ENCODE measurements at places on chromosomes 16 and 17.

- no peak for DNase-seq
Observed at GRCh38 chr16:58499092-58499511, 841 bp upstream of the NDRG4 start.

GRCh38 chr17:17077861-17078732, 35.8 kb downstream of the MPRIP start:
- DNase-seq = no peak

- DNase-seq = no peak
Observed at GRCh38 chr16:54526087-54526486, 239.5 kb upstream of the IRX3 start.

- DNase-seq = no peak
Observed at GRCh38 chr16:84050316-84050715, 7.7 kb upstream of the SLC38A8 start.

DNA sequence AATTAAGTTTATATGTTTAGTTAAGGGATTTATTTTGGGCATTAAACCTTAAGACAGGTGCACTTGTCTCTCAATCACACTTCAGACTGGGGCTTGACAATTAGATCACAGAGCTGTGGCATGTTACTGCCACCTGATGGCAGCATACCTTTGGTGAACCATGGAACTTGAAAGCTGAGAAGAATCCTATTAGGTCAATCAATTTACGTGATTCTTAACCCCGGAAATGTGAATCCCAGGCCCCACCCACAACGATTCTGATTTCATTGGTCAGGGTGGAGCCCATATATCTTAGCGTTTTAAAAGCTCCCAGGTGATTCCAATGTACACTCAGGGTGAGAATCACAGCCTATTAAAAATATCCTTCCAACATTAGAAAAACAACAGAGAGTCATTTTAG, 91.0 kb downstream of the GSG1L start:
- peak; percentile 39 for DNase-seq

GRCh38 chr16:57620335-57621231, 7.8 kb upstream of the ADGRG1 start:
- DNase-seq = no peak

DNA sequence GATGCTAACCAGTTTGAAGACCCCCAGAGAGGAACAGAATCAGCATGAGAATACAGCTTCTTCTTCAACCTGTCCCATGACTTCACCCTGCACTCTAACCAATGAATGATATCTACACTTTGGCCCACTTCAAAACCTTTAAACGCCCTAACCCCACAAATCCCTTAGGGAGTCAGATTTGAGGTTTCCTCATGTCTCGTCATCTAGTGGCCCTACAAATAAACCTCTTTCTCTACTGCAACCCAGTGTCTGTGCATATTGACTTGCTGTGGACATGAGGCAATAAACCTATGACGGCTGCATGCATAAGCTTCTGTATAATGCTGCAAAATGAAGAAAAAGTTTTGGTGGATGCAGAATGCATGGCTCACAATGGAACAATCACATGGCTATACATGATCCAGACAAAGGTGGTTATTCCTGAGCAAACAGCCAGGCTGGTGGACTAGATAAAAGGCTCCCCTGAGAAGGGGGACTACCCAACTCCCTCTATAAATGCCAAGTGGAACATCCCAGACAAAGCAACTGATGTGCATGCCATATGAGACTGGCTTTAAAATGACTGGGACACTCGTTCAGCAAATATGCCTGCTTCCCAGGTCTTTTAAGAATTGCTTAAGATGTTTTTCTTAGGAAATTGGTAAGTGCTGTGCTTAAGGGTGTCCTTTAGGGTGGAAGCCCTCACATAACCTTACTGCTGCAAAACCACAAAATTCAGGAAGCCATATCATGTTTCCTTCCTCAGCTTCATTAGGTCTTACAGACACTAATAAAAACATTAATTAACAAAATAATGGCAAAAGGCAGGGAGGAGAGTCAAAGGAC, 12.2 kb downstream of the N4BP1 start:
- DNase-seq = no peak

- no peak for DNase-seq
Observed at GRCh38 chr16:31157136-31157535, 7.3 kb upstream of the PRSS36 start.

DNA sequence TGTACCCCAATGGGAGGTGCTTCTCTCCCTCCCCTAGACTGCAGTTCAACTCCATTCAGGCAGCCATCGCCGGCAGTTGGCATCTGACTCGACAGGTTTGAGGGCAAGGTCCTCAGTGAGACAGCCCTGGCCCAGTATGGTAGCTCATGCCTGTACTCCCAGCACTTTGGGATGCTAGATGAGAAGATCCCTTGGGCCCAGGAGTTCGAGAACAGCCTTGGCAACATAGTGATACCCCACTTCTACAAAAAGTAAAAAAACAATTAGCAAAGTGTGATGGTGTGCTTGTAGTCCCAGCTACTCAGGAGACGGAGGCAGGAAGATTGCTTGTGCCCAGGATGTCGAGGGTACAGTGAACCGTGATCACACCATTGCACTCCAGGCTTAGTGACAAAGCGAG, 12.1 kb downstream of the VPS35L start:
- DNase-seq = no peak

GRCh38 chr17:56978441-56979090, 635 bp downstream of the SCPEP1 start:
- DNase-seq = no peak

DNA sequence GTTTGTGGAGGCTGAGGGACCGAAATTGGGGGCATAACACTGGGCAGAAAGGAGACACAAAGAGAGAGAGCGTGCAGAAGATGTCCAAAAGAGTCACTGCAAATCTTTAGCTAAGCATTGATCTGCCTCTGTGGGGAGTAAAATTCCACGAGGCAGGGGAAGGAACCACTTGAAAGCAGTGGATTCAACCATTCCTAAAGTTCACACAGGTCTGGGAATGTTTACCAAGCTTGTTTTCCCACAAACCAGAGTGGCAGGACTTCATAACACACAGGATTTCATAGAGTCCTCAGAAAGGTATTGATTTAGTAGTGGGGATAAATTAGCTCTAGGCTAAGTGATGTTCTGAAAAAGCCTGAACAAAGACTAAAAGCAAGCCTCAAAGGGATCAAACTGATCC, 66.1 kb upstream of the RPL38 start:
- no peak for DNase-seq

- DNase-seq = peak; percentile 36
Observed at GRCh38 chr16:21301168-21301894, 23.2 kb upstream of the CRYM start.

DNA sequence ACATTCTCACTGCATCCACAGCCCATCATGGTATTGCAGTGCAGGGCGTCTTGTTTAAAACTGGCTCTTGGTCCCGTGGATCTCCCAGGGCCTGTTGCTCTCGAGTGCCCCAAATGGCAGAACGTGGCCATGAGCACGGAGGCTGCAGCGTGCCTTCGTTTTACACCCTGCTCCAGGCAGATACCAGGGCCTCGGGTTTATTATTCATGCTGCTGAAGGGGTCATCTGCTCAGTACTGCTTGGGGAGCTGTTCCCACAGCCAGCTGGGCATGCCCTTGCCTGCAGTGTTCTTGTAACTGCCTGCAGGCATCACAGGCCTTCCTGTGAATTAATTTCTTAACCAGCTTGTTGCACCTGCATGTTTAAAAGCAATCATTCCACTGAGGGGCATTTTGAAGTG, 129.7 kb upstream of the CHMP6 start:
- DNase-seq = peak; percentile 62

GRCh38 chr16:4894276-4895150, 42.4 kb downstream of the PPL start:
- DNase-seq = no peak

GRCh38 chr16:59126486-59126885, 392.4 kb upstream of the GOT2 start:
- DNase-seq = no peak

GRCh38 chr17:71741836-71742235, 379.0 kb upstream of the SOX9 start:
- DNase-seq = no peak

GRCh38 chr16:67277294-67277998, 1.9 kb upstream of the PLEKHG4 start:
- DNase-seq = peak; percentile 54

DNA sequence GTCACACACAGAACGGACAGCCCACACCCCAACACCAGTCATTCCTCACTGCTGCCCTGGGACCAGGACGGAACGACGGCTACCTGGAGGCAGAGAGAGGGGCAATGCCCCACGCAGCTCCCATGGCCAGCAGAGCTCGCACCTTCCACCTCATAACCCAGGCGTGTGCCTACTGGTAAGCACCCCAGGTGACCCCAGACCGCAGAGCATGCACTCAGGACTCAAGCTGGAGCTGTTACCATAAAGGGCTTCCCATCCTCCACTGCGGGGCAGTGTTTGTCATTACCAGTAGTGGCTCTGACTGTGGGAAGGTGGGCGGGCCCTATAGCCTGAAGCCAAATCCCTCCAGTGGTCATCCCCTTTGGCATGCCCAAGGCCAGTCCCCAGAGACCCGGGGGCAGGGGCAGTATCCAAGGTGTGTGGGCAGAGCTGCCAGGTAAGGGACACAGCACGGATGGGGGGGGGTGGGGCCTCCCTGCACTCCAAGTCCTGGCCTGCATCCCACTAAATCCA, 4.7 kb upstream of the BCAR1 start:
- DNase-seq = no peak

GRCh38 chr16:12536412-12536746, 267.3 kb downstream of the CPPED1 start:
- no peak for DNase-seq

DNA sequence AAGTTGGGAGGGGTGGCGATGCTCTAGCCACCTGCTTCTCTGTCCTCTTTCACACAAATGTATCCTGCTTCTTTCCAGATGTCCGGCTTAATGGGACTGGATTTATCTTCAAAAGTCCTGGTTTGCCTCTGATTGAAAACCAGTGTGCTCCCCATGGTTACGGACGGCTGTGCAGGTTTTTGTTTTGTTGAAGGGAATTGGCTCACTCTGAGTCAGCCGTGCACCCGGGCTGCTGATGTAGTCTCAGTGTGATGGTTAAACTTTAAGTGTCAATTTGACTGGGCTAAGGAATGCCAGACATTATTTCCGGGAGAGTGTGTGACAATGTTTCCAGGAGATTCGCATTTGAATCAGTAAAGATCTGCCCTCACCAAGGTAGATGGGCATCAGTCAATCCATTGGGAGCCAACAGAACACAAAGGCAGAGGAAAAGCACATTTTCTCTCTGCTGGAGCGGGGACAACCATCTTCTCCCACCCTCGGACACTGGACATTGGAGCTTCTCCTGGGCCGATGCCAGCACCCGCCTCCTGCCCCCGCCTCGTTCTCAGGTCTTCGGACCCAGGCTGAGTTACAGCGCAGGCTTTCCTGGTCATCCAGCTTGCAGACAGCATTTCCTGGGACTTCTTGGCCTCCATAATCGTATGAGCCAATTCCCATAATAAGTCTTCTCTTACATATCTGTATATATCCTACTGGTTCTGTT, 126.9 kb upstream of the TNRC6C start:
- DNase-seq = no peak

DNA sequence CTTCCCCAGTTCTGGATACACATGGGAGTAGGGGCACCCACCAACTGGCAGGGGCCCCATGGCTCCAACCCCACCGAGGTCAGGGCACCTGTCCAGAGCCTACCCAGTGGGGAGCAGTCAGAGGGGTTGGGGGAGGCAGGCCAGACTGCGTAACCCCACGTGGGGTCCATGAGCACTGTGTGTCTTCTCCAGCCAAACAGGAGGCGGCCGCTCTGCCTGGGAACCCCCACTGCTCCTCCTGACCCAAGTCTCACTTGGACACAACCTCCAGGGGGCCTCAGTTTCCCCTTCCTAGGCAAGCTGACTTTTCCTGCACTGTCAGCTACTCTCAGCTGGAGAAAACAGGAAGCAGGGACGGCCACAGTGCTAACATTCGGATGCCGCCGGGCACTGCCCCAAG, 7.5 kb downstream of the ZNF469 start:
- DNase-seq = no peak

- DNase-seq = no peak
Observed at GRCh38 chr16:6888531-6888930, 444.1 kb upstream of the RBFOX1 start.

GRCh38 chr16:47043200-47043599, 69.7 kb upstream of the DNAJA2 start:
- DNase-seq = no peak

DNA sequence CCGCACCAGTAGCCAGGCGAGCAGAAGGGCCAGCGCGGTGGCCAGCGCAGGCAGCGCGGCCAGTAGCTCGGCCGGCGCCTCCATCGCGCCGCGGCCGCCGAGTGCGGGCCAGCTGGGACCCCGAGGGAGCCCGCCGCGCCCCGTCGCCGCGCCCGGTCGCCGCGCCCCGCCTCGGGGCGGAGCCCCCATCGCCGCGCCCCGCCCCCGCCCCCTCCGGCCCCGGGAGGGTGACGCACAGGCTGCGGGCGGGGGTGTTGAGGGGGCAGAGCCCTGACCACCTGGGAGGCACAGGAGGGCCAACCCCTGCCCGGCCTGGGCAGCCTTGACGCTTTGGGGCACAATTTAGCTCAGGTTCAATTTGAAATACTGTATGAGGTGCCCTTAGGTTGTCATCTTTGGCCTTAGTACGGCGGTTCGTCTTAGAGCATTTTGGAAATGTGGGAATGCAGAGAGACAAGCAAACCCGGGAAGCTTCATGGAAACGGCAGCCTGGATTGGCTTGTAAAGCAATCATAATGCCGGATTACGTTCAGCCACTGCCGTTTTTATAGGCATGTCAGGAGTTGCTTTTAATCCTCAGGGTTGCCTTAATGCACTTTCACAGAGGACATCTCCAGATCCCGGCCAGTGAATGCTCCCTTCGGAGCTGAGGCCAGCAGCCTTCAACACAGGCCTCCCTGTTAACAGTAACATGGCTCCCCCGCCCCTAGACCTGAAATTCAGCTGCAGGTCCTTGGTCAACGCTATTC, at the start of gene MXRA7:
Gene MXRA7, minus strand, starts transcription at position 103 of the 749 bp plus-strand sequence. Its CDS starts 19 bp downstream, at position 84.
- DNase-seq = peak; percentile 60

- no peak for DNase-seq
Observed at GRCh38 chr16:48959747-48960146, 321.9 kb downstream of the CBLN1 start.

DNA sequence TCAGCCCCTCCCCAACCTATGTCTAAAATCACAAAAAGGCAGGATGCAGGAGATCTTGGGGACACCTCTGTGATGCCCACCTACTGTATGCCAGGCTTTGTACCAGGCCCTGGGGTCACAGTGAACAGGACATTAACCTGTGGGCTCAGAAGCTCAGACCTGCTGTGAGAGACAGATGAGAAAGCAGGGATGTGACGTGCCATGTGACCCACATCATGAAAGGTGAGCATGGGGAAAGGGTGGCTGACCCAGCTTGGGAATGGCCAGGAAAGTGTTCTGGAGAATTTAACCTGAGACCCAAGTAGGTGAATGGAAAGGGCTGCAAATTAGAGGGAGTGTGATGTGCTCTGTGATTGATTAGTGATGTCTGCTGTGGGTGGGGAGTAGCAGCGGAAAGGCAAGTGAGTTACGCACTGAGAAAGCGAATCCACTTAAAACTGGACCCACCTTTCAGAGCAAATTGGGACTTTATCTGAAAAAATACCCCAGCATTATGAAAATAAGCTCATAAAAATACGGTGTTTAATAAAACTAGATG, 132.2 kb downstream of the IRF8 start:
- DNase-seq = no peak
